NCI-H1436 (cell line): ENCODE measurements at places on chromosomes 5 and 9.
A peak's percentile ranks its signal among the peaks of the same experiment; 100 is the strongest.

DNA sequence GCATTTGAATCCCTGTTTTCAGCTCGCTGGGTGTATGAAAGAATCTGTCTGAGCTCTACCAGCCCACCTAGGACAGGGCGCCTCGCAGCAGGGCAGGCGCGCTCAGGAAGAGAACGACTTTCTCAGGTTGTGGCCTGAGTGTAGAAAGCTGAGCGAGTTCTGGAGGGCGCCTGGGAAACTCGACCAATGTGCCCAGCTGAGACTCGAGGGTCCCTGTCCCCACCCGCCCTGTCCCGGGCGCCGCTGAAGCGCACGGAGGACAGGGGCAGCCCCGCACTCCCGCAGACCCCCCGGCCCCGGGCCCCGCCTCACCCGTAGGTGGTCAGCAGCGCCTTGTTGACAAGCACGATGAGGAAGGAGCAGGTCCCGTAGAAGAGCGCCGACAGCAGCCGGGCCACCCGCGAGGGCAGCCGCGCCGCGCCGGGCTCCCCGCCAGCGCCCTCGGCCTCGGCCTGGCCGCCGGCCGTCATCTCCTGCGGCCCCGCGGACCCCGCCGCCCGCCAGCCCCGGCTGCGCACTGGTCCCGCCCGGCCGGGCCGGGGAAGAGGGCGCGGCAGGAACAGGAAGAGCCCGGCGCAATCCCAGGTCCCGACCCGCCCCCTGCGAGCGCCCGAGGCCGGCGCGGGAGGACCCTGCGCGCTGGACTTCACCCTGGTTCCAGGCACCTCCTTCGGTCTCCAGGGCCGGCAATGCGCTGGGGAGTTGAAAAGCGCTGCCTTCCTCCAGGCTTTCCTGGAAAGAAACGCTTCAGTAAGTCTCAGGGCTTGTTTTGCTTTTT lies at the start of gene SLC35D2:
Gene SLC35D2, minus strand, starts transcription at position 547 of the 778 bp plus-strand sequence. Its CDS starts 77 bp downstream, at position 470.
- no peak for DNase-seq

DNA sequence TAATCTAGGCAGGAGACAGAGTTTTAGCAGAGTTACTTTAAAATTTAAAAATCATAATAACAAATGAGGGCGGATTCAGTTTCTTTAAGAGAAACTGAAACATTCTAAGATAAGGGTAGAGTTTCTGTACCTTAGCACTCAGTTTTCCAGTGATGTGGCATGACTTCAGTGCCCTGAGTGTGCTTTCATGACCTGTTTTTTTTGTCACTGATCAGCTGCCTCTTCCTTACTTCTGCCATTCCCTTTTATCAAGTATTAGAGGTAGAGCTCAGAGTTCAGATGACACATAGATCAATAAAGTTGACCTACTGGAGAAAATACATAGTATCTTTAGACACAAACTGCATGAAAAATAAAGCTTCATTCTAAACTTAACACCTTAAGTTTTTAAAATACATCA lies 82.3 kb downstream of the ERMP1 start:
- DNase-seq = no peak

- DNase-seq = no peak
These were observed 610.9 kb downstream of the DTWD2 start for GRCh38 chr5:118377420-118377819.

- DNase-seq = no peak
These were observed 63.8 kb downstream of the SMIM15 start for GRCh38 chr5:61098251-61098995.

DNA sequence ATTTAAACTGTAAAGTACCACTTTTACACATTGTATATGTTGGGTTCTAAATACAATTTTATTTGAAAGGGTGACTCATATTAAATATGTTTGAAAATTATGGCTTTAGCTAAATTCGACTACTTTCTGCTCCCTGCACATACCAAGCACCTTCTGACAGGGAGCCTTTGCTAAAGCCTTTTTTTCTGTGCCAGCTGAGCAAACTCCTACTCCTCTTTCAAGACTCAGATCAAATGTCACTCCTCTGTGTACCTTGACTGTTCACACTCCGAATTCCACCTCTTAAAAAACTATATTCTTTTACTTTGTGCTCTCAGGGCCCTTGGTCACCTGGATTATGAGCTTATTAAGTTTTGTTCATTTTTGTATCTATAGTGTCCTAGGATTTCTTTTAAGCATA lies 6.5 kb upstream of the OXCT1 start:
- DNase-seq = no peak

GRCh38 chr9:13929013-13929412 lies 384.9 kb downstream of the NFIB start:
- DNase-seq = no peak

GRCh38 chr9:21747175-21747574 lies 55.3 kb upstream of the MTAP start:
- no peak for DNase-seq

DNA sequence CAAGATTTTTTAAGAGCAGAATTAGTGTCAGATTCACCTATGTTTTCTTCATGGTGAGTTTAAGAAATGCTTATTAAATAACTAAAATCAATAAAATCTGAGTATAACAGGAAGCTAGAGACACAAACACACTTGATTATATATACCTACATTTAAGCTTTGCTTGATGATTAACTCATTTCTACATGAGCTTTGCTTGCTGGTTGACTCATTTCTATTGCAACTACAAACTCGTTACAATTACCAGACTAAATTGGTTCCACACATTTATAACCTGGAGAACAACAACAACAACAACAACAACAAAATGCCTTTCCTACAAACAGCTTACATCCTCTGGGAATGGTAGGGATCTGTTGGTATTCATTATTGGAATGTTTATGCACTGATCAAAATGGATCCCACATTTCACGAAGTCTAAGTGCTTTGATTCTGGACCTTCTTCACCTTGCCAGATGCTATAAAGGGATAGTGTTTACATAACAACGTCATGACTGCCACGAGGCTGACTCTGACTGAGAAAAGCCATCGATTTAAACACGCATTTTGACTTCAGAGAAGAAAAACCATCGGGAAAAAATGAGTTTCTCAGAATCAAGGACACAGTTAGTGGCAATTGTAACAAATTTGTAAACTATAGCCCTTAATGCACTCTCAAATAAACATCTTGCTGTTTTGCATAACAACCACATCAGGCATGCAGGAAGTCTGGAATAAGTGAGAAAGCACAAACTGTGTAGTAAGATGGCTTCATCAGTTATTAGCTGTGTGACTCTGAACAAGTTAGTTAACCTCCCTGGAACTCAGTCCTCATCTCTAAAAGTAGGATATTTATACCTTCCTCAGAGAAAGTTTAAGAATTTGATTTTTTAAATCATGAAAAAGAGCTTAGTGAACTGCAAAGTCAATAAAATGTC lies 49.8 kb downstream of the RASEF start:
- DNase-seq = no peak

DNA sequence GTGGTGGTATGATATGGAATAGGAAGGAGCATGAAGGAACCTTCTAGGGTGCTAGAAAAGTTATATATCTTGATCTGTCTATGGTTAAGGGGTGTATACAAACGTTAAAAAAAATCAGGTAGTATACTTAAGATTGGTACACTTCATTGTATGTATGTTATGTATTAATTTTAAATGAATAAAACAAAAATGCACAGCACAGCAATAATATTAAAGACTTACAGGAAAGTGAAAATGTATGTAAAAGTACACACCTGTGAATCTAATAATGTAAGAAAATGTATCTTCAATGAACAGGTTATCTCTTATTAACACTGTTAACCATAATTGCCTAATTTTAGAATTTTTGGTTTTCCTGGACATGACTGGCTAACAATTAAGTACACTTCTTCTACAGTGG lies 77.2 kb downstream of the HMGCR start:
- DNase-seq = no peak

- no peak for DNase-seq
These were observed 28.9 kb downstream of the DCP2 start for GRCh38 chr5:113005454-113005853.

DNA sequence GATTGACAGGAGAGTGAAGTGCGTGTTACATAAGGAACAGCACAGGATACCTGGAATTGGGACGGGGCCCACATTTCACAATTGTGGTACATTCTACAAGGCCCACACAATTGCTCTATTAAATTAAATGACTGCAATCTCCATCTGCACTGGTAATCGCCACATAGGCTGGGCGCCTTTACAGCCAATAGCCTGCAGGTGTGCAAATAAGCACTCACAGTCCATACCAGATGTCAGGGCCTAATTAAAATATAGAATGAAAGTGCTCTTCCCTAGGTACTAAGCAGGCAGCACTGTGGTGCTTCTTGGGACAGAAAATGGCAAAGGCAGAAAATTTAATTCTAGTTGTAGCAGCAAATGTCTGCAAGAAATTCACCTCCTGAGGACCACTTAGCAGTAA lies 82.7 kb downstream of the ATP10B start:
- peak; percentile 91 for DNase-seq

GRCh38 chr5:88979726-88980125 lies 96.7 kb upstream of the MEF2C start:
- DNase-seq = no peak
